ENCODE measurements at places on chromosomes 3 and 15.

- no peak for DNase-seq
These were observed 124.5 kb downstream of the MAGI1 start for GRCh38 chr3:65914032-65914739.

DNA sequence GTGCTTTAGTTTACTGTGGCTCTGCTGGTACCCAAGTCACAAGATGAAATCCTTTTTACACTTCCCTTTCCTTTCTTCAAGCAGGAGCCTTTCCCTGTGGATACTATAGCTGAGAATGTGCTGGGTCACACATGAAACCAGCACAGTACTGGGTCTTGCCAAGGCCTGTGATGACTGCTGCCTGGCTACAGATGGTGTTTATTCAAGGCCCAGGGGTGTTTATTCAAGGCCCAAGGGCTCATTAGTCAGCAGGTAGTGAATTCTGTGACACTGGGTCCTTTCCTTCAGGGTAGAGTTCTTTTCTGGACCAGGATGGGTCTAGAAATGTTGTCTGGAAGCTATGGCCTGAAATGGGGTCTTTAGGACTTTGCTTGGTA lies 99.4 kb downstream of the SH3GL3 start:
- DNase-seq, result no peak

GRCh38 chr3:130430266-130430665 lies 84.8 kb downstream of the COL6A5 start:
- DNase-seq, result no peak

DNA sequence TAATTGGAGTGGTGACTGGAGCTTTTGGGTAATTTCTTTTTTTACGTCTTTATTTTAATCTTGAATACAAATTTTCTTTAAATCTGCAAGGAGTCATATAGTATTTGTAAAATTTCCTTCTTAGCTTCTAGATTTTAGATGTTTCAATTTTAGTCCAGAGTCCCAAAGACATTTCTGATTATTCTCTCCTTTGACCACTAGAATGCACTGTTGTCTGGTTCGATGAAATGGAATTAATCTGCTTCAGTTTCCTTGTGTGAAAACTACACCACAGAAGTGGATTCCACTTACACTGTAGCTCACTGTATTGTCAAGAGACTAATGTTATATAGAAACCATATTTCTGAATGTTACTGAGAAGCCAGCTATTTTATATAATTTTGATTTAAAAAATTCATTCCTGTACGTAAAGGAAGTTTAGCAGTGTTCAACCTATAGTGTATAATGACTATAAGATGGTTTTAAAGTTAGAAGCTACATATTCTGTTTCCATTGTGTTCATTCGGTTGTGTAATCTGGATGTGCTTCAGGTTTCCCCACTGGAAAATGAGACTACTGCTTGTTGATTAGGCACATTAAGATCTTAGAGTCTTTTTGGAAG lies 6.1 kb downstream of the GRAMD1C start:
- no peak for DNase-seq

DNA sequence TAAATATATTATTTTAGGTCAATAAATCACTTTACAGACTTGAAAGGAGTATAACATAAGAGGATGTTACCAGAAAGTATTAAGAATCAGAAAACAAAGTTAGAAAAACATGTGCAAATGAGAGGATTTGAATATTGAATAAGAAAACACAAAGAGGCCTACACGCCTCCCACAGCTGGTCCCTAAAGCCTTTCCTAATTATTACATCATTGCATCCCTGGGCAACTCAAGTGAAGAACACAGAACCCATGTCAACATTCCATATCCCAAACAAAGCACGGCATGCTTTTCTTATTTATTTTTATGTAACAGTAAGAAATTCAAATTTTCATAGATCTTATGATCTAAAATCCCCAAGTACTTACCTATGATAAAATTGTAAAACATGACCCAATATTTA lies 61.2 kb downstream of the HERC1 start:
- no peak for DNase-seq

- DNase-seq, result no peak
These were observed 18.7 kb upstream of the SPG11 start for GRCh38 chr15:44682211-44682610.

- no peak for DNase-seq
These were observed 120.1 kb upstream of the UBE2E1 start for GRCh38 chr3:23685541-23686258.

DNA sequence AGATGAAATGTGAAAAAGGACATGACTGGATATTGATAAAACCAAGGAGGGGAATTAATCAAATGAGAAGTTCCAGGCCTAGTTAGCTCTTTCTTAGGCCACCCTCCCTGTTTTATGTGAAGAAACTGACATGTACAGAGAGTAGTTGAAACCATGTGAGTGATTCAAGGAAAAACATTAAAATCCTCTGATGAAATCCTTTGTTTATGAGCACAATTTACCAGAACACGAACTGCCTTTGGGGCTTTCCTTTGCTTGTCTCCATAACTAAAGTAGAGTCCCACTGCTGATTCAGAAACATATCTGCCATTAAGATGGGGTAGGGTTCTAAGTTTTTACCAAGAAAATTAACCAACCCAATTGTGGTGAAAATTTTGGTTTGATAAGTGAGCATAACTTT lies 558.3 kb downstream of the NR2F2 start:
- DNase-seq, result no peak

DNA sequence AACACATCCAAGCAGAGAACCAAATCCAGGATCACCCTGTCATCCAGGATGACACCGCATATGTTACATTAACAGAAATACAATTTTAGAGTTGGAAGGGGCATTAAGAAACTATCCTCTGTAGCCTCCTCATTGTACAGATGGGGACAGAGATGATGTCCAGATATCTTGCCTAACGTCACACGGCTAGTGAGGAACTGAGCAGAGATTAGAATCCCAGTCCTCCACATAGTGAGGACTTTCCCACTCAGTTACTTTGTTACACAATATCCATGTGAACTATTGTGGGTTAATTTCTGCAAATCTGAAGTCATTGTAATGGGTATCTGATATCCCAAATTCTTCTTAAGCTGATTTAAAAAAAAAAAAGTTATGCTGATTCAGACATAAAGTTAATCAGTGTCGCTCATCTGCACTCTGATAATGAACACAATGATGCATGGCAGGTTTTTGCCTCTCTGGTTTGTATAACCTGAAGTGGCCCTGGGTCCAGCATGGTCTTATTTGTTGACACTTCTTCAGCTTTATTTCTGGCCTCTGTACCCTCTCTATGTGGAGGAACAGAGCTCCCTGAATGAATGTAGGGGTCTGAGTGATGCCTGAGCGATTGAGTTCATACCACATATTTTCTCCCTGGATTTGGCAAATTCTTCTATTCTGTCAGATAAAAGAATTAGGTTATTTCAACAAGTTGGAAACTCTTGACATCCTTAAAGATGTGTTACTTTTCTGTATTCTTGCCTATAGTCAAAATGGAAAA lies 76.0 kb upstream of the LIMD1 start:
- no peak for DNase-seq

DNA sequence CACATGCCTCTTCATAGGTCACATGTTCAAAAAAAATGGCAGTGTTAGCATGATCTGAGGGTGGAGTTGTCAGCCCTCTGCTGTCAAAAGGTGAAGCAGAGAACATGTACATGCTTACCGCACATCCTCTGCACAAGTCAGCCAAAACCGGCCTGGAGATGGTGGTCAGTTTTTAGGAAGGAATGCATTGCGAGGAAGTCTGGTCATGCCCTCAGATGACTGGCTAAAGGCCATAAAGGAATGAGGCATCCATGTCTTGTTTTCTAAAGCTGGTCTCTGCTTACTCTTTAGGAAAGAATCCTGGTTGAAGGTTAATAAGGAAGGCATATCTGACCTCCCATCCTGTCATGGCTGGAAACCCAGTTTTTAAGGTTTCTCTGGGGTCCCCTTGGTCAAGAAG lies 292.0 kb upstream of the CCDC54 start:
- no peak for DNase-seq

GRCh38 chr15:73991260-73991659 lies 835 bp downstream of the STOML1 start:
- no peak for DNase-seq

- no peak for DNase-seq
These were observed 491.1 kb downstream of the AGBL1 start for GRCh38 chr15:86570738-86571137.

DNA sequence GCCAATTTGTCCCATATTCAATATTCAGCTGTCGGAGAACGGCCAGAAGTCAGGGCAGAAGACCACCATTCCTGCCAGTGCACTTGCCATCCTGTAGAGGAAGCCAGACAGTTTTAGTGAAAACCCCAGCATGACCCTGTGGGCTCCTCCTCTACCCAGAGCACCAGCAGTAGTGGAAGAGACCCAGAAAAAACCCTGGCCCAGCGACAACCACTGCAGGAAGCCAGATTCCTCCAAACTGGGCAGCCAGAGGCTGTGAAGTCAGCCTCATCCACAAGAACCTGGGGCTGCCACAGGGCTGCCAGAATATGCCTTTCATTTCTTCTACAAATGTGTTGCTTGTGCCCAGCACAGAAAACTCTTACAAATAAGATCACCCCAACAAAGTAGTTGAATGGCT lies 67.3 kb downstream of the HMCES start:
- DNase-seq, result no peak

- DNase-seq, result no peak
These were observed 43.8 kb downstream of the GAP43 start for GRCh38 chr3:115666920-115667737.

DNA sequence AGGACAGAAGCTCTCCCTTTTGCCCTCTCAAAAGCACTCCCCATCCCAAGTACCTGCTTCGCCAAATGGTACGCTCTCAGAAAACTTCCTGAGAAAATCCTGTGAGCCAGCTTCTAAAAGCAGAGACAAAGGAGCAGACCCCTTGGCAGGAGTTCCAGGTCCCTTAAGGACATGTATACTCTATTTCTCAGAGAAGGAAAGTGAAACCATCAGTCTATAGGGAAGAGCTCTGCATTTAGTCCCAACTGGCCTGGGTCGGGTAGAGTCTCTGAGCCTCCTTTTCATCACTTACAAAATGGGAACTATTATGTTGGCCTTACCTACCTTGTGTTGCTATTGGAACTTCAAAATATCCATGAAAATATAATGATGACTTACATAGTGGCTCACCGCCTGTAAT lies 19.7 kb downstream of the DAPK2 start:
- no peak for DNase-seq

DNA sequence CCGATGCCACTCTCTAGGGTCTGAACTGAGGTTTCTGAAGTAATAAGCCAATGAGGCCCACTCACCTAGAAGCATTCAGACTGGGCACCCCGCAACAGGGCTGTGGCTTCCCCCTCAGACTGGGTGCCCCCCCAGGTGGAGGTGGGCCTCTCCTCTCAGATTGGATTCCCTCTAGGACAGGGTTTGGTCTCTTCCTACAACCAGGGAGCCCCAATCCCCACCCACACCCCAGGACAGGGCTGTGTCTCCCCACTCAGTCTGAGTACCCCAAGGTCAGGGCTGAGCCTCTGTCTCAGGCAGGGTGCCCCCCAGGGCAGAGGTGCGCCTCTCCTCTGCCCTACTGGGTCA lies 27.7 kb downstream of the PTH1R start:
- no peak for DNase-seq

- no peak for DNase-seq
These were observed 80.0 kb downstream of the SHOX2 start for GRCh38 chr3:158026236-158026635.

GRCh38 chr15:76866716-76867321 lies 38.3 kb downstream of the SCAPER start:
- DNase-seq, result no peak

- DNase-seq, result no peak
These were observed 328.4 kb upstream of the DPH6 start for GRCh38 chr15:35874260-35874905.

- DNase-seq, result no peak
These were observed 24.4 kb downstream of the LSM3 start for GRCh38 chr3:14202874-14203520.

DNA sequence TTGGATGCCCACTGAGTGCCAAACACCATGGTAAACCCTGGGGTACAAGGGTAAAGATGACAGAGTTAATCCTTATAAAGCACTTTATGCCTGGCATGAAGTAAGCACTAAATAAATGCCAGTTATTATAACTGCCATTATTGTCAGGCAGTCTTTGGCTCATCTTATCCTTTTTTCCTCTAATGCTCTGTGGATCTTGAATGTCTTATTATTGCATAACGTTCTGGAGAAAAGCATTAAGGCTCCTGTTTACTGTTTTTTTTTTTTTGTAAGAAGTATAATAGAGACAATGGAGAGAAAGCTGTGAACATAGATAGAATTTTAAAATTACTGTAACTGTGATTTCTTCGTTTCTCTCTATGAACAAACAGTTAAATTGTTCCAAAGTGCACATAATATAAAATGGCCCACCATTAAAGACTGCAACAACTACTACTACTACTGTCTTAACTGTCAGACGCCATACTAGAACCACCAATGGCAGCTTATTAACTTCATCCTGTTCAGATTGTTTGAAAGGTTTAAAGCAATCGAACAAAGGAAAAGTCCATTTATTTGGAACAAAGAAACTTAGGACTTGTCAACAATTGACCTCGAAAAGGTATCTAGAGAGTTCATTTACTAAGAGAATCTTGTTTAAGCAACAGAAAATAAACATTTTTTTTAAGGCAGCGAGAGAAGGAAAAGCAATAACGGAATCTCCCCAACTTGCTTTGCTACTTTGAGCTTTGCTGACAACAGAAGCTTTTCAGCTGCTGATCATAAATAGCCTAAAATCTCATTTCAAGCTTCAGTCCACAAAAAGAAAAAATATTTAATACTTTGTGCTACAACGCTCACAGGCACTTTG lies 520.7 kb downstream of the ROBO1 start:
- DNase-seq, result no peak

DNA sequence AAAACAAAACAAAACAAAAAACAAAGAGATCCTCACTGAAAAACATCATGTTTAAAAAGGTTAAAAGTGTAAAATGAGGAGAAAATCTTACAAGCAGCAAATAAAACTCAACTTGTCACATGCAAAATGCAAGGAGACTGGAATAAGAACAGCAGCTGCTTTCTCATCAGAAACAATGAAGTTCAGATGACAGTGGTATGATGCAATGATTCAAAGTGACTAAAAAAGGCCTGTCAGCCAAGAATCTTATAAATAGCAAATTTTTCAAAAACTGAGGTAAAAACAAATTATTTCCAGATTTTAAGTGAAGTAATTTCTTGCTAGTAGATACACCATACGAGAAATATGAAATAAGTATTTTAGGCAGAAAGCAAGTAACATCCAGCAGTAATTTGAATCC lies 68.6 kb upstream of the EPHA3 start:
- DNase-seq, result no peak

- no peak for DNase-seq
These were observed 15.1 kb downstream of the PLSCR5 start for GRCh38 chr3:146589899-146590508.

- no peak for DNase-seq
These were observed 4.3 kb downstream of the DNASE1L3 start for GRCh38 chr3:58206406-58207011.

- DNase-seq, result no peak
These were observed 573.0 kb downstream of the RBMS3 start for GRCh38 chr3:29853841-29854397.

- DNase-seq, result no peak
These were observed 103.9 kb upstream of the AKAP13 start for GRCh38 chr15:85276508-85276907.

- no peak for DNase-seq
These were observed 61.4 kb upstream of the KLF13 start for GRCh38 chr15:31265090-31265870.

- peak; percentile 1 for DNase-seq
These were observed 72.7 kb downstream of the IL1RAP start for GRCh38 chr3:190586631-190587011.
